ENCODE measurements at places on chromosomes 12 and 14.
A peak's percentile ranks its signal among the peaks of the same experiment; 100 is the strongest.

- no peak for DNase-seq
Measured at GRCh38 chr14:34781242-34781641, 66.8 kb upstream of the CFL2 start.

GRCh38 chr12:12797794-12798152 lies 12.3 kb downstream of the APOLD1 start:
- no peak for DNase-seq

DNA sequence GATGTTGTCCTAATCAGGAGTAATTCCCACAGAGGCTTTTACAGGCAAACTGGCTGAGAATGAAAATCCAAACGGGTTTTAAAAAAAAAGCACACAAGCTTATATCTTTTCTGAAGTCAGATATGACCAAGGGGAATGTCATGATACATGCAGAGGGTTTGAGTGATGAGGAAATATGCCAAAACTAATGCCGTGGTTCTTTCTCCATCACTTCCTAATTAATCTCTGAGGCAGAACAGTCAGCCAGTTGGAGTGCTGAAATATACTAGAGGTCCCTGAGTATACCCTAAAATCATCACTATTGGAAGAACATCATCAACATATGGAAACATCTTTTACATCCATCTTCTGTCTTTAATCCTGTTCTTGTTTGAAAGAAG lies 160.8 kb upstream of the FAR2 start:
- DNase-seq: no peak

DNA sequence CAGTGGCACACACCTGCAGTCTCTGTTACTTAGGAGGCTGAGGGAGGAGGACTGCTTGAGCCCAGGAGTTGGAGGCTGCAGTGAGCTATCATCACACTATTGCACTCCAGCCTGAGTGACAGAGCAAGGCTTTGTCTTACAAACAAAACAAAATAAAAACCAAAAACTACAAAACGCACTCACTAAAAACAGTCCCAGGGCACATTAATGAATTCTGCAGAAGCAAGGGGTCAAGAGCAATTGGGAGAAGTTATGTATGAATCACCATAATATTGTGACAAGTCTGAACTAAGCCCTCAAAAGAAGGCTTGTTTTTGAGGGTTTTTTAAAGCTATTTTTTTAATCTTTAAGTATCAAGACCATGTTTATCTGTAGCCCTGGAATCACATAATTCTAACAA lies 201.1 kb downstream of the MED13L start:
- no peak for DNase-seq

GRCh38 chr12:50665170-50665569 lies 98.7 kb upstream of the ATF1 start:
- DNase-seq: no peak

DNA sequence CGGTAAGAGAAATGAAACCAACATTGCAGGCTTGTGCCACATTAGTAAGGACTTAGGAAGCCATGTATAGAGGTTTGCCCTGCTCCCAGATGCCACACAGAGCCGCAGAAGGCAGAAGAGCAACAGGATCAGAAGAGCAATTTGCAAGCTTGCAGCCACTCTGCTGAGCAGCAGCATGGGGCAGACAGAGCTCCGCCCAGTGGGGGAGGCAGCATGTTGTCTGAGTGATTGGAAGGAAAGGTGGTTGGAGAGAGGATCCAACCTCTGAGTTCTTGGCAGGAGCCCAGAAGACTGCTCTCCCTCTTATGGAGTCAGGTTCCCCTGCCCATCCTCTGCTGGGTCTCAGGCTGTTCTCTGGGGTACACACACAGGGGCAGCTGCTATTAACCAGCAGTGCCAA lies 2.3 kb upstream of the KRT6A start:
- DNase-seq: peak; percentile 63

GRCh38 chr14:99241325-99242010 lies 30.5 kb downstream of the BCL11B start:
- DNase-seq: no peak

DNA sequence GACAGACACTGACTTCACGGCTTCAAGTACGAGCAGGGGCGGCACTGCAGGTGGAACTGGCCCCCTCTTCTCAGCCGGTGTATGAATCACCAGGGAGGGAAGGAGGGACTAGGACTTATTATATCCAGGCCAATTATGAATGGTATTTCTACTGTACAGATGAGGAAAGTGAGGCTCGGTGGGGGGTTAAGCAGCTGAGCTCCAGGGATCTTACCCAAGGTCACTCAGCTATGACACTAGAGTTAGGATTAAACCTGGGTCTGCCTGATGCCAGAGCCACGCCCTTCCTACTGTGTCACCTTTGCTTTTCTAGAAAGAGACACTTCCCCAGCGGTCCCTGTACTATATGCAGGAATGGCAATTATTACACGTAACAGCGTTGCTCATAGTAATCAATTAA lies 42.2 kb upstream of the NRXN3 start:
- DNase-seq: no peak

- DNase-seq: peak; percentile 60
Measured at GRCh38 chr12:58148405-58148804, 207.0 kb downstream of the ATP23 start.

DNA sequence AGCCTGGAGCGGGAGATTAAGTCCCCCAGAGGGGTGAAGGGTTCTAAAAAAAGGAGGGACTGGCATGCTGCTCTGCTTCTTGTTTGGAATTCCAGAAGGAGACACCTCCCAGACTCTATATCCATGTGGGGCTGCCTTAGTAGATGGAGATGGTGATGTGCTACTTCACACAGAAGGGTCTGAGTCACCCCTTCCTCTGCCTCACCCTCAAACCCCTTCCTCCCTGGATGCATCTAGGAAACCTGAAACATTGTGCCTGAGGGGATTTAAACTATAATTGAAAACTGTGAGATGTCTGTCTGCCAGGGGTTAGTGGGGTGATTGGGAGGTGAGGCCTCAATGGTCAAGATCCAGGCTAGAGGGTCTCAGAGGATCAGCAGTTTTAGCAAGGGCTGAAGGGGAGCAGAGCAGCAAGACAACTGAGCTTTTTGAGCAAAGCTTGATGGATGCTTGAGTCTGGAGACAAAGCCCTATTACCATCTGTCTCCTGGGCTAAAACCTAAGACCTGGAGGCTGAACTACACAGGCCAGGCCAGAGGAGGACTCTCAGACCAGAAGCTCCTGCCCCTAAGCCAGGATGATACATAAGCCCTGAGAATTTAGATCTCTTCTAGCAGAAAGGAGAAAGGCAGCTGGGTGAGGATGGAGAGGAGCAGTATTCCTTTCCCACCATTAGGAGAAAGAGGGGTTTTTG lies 314.7 kb upstream of the ATP2B1 start:
- DNase-seq: no peak

DNA sequence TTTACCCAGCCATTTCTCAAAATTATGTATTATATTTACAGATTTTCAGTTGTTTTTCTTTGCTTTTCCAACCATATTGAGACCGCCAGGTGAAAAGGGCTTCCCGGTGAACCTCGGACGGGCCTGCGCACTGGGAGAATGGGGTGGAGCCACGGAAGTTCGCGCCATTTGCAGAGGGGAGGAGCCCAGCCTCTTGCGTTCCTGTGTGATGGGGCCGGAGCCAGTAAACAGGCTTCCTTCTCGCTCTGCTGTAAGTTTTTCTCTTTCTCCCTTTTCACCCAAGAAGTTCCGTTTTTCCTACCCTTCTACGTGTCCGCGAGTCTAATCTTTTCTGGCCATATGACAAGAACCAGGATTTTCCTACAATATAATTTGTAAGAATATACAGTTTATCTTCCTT lies 1108.8 kb upstream of the SEL1L start:
- no peak for DNase-seq

DNA sequence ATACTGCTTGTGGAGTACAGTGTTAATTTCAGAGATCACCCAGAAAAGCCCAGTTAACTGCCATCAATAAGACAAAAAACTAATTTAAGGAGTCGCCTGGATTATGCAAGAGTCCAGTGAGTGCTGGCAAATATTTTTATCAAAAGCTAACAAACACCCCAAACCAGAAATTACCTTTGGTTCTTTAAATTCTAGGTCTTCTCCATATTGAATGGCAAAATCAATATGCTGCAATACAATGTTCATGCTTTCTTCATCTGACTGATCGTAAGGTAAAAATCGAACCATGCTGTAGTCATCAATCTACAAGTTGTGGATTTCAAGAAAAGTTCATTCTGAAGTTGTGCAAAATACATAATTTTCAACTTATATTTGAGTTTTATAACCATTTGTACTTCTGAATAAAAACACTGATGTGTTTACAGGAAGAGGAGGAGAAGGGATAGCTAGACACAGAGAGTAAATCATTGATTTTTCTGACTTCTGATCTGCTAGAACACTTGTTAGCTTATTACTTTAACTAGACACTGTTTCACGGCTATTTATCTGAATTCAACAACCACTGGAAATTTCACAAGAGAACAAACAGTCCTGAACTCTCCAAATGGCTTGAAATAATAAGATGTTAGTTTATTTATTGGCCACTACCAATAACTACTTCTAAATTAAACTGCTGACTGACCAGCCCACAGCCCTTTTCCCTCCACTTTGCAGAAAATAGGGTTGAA lies 3.6 kb upstream of the ARPC3 start:
- DNase-seq: no peak

GRCh38 chr14:36580141-36580855 lies 2.1 kb downstream of the NKX2-8 start:
- DNase-seq: no peak

DNA sequence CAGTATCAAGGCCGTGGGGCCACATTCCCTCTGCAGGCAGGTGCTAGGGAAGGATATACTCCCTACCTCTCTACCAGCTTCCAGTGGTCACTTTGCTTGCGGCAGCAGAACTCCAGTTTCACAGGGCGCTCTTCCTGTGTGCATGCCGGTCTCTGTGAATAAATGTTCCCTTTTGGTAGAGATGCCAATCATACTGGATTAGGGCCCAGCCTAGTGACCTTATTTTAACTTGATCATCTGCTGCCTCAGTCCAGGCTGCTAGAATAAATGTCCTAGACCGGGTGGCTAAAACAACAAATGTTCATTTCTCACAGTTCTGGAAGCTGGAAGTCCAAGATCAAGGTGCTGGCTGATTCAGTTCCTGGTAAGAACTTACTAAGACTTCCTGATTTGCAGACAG lies 198.8 kb upstream of the TMEM132C start:
- DNase-seq: no peak

DNA sequence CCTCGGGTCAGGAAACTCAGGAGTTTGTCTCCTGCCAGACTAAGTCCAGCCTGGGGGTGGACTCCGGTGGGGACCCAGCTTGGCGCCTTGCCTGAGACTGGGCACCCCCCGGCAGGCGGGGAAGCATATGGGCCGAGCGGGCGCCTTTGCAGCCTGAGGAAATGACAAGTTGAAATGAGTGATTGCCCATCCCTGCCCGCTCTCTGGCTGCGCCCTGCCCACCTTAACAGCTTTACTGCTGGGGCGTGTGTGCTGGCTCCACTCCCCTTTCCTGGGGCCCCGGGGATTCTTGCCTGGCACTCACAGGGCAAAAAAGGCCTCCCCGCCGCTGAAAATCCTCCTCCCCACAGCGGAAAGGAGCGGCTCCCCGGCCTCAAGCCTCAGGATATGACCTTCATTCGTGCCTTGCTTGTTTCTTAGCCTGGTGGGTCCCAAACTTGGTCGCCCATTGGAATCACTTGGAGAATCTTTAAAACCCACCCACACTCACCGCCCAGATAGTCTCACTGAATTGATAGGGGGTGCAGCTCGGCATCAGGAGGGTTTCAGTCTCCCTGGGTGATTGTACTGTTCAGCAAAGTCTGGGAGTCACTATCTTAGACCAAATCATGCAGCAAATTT lies 1.5 kb downstream of the RFLNA start:
- no peak for DNase-seq

- DNase-seq: peak; percentile 31
Measured at GRCh38 chr12:68336889-68337303, 4.7 kb upstream of the MDM1 start.

- DNase-seq: no peak
Measured at GRCh38 chr12:113228394-113229028, 7.2 kb downstream of the TPCN1 start.

DNA sequence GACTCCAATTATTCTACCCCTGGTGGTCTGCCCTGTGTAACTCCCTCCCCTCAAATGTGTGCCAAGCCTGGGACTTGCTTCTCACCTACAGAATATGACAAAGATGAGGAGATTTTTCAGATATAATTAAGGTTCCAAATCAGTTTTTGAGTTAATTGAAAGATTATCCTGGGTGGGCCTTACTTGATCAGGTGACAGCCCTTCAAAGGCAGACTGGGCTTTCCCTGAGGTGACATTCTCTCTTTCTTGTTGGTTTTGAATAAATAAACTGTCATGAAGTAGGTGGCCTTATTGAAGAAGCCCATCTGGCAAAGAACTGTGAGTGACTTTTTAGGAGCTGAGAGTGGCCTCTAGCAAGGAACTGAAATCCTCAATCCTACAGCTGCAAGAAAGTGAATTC lies 106.0 kb downstream of the BRMS1L start:
- no peak for DNase-seq

- DNase-seq: peak; percentile 91
Measured at GRCh38 chr12:124094733-124095132, 121.7 kb downstream of the ZNF664 start.

- DNase-seq: no peak
Measured at GRCh38 chr14:93540235-93540634, 109.5 kb downstream of the UNC79 start.

- peak; percentile 28 for DNase-seq
Measured at GRCh38 chr12:51911788-51912711, 4.7 kb downstream of the ACVRL1 start.
